HTR-8/SVneo (cell line): ENCODE measurements at places on chromosomes 2 and 18.

GRCh38 chr2:43717322-43717721 lies 41.1 kb upstream of the C1GALT1C1L start:
- DNase-seq, result no peak

GRCh38 chr2:192265751-192266150 lies 71.0 kb upstream of the TMEFF2 start:
- DNase-seq, result no peak

DNA sequence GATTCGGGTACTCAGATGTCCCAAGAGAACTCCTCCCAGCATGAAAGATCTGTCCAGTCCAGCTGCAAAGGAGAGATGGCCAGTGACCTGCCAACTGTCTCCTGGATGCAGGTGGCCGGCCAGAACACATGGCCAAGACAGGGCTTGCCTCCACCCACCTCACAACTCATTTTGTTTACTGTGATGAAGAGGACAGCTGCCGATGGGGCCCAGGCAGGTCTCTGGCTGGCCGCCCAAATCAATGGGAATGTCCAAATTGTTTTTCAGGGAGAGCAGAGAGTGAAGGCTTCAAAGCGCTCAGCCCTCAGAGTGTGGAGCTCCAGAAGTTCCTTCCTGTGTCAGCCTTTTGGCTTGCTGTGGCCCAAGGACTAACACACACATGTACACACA lies 41.9 kb downstream of the FOSL2 start:
- no peak for DNase-seq

- no peak for DNase-seq
Observed at GRCh38 chr2:180046776-180047175, 39.7 kb upstream of the CWC22 start.

GRCh38 chr2:65608916-65609315 lies 176.5 kb upstream of the SPRED2 start:
- DNase-seq, result no peak

DNA sequence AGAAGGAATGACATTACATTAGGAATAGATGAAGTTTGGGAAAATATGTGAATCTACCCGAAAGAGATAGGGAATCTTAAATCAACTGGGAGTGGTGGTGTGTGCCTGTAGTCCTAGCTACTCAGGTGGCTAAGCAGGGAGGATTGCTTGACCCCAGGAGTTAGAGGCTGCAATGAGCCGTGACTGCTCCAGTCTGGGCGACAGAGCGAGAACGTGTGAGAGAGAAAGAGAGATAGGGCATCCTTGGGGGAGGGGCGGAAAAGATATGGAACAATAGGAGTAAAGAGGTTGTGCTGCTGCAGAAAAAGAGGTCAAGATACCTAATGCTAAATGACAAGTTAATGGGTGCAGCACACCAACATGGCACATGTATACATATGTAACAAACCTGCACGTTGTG lies 47.1 kb upstream of the ADAM23 start:
- no peak for DNase-seq

DNA sequence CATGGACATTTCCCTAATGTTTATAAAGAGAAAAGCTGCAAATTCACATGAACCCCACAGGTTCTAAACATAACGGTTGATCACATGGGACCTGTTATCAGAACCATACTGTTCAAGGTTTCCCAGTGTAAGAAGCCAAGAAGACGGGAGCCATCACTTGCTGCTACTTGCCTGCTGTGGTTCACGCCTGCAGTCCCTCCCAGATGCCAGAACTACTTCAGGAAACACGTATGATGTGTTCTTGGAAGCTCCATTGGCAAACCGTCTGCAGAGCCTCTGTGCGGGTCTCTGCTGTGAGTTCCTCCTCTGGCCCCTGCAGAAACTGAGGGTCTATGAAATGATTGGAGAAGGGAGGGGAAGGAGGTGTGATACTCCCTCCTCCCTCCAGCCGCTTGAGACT lies 75.2 kb downstream of the CABLES1 start:
- DNase-seq, result no peak

DNA sequence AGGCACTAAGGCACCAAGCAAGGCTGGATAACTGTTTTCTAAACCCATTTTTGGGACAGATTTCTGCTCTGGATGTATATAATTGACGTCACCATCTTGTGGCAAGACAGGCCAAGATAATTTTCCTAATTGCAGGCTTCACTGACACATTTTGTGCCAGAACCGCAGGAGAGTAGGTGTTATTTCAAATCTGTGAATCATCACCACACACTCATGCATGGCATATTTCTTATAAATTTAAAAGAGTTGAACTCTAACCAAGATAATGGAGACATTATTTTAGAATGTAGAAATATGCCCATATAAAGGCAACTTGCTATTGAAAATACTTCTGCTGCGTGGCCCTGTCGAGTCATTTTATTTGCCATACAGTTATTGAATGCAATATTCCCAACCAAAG lies 68.3 kb upstream of the ACYP2 start:
- no peak for DNase-seq

- no peak for DNase-seq
Observed at GRCh38 chr2:1527153-1527992, 114.1 kb downstream of the TPO start.

DNA sequence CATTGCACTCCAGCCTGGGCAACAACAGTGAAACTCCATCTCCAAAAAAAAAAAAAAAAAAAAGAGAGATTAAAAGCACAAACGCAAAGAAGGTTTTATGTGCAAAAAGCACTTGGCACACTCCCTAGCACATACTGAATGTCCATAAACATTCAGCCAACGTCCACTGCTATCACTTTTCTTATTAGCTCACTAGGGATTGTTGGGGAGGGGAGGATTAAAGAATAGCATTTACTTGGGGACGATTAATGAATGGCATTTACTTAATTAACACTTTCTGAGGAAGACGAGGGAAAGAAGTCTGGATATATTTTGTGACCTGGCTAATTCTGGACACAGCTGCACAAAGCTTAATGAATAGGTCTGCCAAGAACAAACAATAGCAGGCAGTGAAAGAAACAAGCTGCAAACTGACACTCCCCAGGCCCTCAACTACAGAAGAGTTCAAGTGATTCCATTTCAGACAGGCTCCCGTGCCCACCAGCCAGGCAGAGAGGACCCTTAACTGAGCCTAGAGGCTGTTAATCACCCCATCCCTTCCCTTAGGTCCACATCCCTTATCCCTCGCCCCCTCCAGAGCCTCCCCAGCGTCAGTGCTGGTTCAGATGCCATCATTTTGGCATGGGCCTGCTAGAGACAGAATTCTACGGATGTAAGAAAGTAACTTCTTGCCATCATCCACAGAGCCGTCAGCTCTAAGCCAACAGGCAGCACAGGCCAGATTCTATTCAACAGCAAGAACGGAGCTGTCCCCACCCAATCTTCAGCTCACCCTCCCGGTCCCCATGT lies 7.4 kb downstream of the CYB5A start:
- DNase-seq, result no peak

GRCh38 chr2:73920577-73921545 lies 5.8 kb upstream of the DGUOK start:
- peak; percentile 32 for DNase-seq

DNA sequence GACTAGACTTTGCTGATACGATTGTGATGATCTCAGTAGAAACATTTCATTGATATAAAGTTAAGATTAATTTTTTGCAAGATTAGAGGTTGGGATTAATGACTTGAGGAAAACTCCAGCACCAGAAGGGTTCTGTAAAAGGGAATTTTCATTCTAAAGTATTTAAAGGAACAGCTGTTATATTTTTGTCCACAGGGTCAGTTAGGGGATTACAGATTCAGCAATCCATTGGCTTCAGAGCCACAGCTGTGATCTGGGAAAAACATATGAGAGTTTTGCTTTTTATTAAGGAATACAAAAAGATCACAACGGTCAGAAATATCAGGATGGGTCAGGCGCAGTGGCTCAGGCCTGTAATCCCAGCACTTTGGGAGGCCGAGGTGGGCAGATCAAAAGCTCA lies 19.6 kb upstream of the REV1 start:
- no peak for DNase-seq

DNA sequence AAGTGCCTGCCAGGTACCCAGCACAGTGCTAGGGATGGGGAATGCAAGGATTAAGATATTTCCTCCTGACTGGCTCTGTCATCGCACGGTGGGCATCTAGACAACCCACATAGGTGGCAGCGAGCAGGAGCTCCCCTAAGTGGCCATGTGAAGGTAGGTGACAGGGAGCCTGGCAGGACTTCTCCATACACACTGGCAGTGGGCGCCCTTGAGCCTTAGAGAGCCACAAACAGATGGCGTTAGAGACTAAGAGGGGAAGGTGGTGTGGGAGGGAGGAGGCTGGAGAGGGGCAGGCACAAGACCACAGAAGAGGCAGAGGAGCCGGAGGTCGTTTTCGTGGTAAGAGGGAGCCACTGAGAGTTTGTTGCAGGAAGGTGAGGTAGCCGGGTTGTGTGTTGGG lies 15.2 kb downstream of the PRELID3A start:
- no peak for DNase-seq

DNA sequence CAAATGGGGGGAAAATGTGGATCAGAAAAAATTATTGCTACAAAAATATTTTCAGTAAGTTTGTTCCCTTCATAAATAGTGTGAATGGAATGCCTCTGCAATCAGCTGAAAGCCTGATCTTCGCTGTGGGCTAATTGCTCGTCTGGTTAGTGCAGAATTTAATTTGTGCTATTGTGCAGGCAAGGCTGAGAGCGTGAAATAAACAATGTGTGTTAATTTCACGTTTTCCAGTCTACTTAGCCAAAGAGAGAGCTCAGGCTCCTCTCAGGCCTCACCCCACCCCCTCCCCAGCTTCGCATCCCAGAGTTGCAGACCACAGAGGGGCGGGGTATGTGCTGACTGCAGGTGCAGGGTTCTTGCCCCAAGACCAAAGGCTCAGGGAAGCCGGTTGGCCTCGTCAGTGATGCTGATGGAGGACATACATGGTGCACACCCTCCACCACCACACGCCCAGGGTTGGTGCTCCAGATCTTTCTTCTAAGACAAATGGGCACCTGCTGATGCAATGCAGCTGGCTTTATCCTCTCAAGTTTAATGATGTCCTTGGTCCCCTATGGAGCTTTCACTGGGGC lies 302.6 kb upstream of the SLC14A2 start:
- no peak for DNase-seq

DNA sequence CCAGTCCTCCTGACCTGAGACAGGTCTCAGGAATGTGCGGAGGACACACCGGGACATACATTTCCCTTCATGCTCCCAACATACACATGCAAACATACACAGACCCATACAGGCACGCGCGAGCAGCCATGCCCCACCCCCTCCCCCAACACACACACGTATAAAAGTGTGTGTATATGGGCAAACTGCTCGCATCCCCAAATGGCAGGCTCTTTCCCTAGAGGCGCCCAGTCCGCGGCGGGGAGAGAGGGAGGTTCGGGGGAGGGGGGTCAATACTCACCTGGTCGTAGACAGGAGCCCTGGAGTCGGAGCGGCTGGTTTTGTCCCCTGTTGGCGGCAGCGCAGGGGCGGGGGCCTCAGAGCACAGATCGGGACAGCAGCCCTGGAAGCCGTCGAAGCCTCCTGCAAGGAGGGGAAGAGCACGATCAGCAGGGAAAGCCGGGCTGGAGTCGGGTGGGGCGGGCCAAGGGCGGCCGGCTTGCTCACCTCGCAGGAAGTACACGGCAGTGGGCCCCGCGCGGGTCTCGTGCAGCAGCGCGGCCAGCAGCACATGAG lies 682 bp downstream of the DUSP2 start:
- no peak for DNase-seq

- DNase-seq, result no peak
Observed at GRCh38 chr2:5742126-5742525, 49.9 kb downstream of the SOX11 start.

DNA sequence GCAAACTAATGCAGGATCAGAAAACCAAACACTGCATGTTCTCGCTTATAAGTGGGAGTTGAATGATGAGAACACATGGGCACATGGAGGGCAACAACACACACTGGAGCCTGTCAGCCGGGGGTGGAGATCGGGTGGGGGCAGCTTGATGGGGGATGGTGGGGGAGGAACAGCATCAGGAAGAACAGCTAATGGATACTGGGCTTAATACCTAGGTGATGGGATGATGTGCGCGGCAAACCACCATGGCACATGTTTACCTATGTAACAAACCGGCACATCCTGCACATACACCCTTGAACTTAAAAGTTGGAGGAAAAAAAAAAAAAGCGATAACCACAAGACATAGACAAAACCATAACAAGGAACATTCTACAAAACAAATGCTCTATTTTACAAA lies 10.4 kb downstream of the CHMP3 start:
- DNase-seq, result no peak

- peak; percentile 48 for DNase-seq
Observed at GRCh38 chr2:178109813-178110212, 2.4 kb upstream of the RBM45 start.

DNA sequence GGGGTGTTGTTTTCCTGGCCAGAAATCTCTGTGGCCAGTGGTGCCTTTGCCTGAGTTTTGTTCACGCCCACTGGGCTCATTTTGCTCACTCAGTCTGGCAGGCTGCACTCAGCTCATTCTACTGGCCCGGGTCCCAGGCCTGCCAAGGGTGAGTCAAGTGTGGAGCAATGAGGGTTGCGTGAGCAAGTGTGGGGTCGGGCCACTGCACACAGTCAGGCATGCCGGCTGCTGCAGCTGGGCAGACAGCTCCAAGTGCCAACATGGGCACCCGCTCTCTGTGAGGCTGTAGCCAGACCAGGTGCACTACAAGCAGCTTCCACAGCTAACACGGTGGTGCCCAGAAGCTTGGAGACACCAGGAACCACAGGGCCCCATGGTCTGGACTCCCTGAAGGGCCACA lies 801.1 kb upstream of the RAB6C start:
- DNase-seq, result no peak

GRCh38 chr2:236627841-236628240 lies 58.2 kb downstream of the ACKR3 start:
- no peak for DNase-seq

GRCh38 chr2:238286987-238287736 lies 1.2 kb downstream of the PER2 start:
- no peak for DNase-seq

GRCh38 chr2:8252997-8253694 lies 428.7 kb upstream of the ID2 start:
- DNase-seq, result no peak

- no peak for DNase-seq
Observed at GRCh38 chr2:84782717-84783442, 98.0 kb downstream of the TRABD2A start.

DNA sequence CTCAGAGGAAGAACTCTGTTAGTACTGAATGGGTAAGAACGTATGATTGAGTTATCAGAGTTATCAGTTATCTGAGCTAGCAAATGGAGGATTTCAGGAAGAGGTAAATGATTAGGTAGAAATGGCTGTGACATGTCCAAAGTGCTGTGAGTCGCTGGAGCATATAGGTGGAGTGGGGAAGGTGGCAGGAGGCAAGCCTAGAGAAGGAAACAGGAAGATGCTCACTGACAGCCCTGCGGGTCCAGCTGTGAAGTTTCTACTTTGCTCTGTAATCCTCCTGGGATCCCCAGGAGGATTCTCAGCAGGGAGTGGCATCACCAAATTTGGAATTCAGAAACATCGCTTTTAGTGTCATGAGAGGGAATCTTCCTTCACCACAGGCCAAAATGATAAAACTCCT lies 52.0 kb downstream of the GYPC start:
- DNase-seq, result no peak

GRCh38 chr18:57516056-57516455 lies 70.4 kb downstream of the FECH start:
- no peak for DNase-seq
